ENCODE measurements at places on chromosomes 16 and 17.

DNA sequence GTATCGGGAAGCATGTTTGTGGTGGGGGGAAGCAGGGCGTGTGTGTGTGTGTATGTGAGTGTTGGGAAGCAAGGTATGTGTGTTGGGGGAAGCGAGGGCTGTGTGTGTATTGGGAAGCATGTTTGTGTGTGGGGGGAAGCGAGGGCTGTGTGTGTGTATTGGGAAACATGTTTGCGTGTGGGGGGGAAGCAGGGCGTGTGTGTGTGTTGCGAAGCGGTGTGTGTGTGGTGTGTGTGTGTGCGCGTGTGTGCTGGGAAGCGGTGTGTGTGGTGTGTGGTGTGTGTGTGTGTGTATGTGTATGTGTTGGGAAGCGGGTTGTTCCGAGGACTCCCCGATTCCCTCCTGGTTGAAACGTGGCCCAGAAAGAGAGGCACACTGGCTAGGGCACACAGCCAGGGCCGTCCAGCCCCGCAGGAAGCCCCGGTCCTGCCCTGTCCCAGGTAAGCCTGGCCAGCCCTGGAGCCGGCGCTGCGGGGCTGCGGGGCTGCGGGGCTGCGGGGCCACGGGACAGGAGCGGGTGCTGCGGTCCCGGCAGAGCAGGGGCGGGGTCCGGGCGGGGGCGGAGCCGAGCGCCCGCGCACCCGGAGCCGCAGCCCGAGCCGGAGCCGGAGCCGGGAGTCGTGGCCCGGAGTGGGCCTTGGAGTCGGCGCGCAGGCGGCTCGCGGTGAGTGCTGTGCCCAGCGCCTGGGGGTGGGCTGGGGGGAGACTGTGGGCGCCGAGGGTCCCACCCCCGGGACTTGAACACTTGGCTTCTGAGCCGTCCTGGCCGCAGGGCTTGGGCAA is at the start of gene NOD2:
TSS of gene NOD2 (plus strand) at position 608 of the 783 bp plus-strand sequence. CDS start 5,890 bp downstream, outside the sequence.
- DNase-seq, result no peak

DNA sequence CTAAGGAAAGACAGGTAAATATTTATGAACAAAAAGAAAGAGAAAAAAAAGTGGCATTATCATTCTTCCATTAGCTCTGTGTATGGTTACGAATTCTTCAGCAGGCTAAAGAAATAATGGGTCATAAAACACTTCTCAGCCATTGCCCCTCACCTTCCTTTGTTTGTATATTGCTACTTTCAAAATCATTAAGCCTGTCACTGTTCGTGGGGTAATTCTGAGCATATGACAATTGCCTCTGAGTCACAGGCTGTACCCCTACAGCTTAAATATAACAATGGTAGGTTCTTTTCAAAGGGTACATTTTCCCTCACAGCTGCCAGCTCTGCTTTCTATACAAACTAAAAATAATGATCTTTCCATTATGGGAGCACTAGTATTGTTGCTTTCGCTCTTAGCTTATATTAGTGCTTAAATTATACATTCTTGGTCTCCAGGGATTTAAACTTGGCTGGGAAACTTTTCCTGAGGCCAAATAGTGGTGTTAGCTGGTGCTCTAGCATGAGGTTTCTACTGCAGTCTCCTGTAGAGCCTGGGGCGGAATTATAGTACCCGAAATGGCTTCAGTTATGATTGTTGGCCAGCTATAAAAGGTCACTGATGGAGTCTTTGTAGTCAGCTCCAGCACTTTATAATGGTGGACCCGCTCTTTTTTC is 74.7 kb upstream of the CDH11 start:
- no peak for DNase-seq

DNA sequence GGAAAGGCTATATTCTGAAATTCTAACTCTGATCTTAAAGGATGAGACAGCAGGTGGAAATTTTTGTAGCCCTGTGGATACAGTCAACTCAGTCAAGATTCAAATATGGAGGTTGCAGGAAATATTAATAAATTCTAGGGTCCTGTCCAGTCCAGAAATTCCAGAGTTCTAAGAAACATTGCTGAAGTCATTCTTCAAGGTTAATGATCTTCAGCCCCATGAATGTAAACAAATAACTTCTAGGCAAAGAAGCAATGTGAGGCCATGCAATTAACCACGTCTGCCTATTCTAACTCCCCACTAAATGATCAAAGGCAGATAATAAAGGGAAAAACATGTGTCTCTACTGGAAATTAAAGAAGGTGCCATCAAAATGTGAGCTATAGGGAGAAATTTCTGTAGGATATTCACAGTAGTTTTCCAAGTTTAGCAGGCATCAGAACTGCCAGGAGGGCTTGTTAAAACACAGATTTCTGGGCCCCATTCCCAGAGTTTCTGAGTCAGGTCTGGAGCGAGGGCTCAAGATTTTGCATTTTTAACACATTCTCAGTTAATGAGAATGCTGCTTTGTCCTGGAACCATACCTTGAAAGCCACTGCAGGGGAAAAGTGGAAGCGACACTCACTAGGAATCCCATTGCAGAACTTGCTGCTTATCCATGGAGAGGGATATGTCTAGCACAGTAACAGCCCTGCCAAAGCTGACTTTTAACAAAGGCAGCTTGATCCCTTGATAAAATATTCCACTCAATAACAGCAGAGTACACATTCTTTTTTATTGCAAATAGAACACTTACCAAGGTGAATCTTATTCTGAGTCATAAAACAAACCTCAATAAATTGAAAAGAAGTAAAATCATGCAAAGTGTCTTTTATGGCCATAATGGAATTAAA is 61.8 kb downstream of the DNAH3 start:
- peak; percentile 47 for DNase-seq

DNA sequence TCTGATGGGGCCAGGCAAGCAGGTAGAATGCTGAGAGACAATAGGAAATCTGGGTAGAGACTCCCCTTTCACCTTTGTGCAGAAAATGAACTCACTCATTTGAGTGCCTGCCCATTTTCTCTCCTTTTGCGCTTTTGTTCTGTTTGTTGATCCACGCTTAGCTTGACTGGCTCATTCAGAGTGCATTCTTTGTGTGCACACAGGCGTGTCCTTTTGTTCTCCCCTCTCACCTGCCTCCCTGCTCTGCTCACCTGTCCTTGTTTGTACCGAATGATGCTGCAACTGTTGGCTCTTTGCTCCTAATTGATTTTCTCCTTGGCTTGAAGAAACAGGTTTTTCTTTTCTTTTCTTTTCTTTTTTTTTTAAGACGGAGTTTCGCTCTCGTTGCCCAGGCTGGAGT is 15.8 kb downstream of the PGS1 start:
- no peak for DNase-seq

DNA sequence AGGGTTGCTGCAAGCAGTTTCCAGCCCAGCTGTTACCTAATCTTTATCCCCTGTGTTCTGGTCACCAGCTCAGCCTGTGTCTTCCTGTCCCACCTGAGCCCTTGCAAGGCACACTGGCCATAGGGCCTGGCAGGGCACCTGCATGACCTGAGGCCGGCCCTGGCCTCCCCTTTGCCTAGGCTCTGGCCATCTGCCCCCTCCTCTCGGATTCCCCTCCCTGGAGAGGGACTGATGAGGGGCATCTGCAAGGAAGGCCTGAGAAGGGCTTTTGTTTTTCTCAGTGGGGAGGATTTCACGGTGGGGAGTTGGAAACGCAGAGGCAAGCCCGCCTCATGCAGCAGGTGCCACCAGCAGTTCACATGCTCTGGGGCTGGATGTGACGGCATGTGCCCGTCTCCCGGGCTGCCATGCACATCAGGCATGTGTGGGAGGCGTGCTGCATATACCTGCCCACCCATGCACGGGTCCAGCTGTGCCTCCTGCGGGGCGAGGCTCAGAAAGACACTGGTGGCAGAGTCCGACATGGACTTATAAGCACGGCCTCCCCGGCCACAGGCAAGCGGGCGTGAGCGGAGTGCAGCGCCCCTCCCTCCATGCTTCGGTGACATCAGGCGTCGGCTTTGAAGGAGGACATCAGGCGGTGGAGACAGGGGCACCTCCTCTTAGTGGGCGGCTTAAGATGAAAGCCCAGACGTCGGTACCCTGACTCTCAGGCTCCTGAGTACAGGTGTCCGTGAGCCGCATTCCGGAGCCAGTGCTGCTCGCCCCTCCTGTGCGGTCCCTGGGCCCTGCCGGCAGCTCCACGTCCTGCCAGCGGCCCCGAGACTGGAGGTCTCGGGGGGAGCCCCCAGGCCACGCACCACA is 16.5 kb downstream of the ASPSCR1 start:
- no peak for DNase-seq

DNA sequence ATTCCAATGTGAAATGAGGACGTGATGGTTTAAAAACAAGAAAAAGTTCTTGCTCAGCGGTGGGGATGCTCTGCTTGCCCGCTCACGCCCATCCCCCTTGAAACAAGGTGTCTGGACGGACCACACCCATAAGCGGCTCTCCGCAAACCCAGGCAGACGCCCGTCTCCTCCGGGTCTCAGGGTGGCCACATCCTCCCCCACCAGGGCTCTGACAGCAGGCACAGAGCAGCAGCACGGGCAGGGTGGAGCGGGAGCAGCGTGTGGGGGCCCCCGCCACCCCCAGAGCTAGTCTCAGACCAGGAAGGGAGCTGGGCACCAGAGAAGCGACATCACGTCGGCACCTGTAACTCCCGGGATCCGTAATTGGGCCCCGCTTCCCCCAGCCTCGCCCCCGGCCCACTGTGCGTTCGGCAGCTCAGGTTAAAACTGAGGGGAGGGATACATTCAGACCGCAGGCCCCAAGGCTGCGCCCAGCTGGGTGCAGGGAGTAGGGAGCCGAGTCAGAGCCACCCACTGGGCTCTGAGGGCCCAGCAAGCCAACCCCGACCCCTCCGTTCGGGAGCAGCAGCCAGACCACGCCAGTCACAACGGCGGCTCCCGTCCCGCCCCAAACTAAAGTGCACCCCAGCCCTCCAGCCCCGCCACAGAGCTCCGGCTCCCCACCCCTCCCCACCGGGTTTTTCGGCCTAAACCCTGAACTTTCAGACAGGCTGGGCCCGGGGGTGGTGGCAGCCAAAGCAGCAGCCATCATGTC is 22.0 kb downstream of the CLUH start:
- DNase-seq, result no peak

GRCh38 chr17:39092692-39093230 is 58.7 kb downstream of the PLXDC1 start:
- no peak for DNase-seq

- DNase-seq, result peak; percentile 41
Observed at GRCh38 chr17:75315541-75316243, 26.5 kb upstream of the SLC25A19 start.

GRCh38 chr17:72931163-72931562 is 161.3 kb downstream of the SLC39A11 start:
- DNase-seq, result no peak

DNA sequence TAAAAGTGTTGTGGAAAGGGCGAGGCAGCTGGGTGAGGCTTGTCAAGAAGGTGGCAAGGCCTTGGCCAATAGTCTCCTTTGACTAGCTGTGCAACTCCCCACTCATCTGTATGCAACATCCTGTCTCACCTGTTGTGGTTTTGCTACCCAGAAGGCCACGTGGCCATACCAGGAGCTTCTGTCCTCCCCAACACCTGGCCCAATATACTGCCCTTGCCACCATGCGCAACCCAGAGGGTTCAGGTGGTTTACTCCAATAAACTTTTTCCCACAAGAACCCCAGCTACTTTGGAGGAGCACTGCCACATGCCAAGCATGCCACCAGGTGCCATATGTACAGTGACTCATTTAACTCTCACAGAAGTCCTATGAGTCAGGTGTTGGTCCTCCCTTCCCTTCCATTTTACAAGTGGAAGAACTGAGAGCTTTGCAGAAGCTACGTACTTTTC is 10.2 kb downstream of the MYO19 start:
- DNase-seq, result peak; percentile 46

DNA sequence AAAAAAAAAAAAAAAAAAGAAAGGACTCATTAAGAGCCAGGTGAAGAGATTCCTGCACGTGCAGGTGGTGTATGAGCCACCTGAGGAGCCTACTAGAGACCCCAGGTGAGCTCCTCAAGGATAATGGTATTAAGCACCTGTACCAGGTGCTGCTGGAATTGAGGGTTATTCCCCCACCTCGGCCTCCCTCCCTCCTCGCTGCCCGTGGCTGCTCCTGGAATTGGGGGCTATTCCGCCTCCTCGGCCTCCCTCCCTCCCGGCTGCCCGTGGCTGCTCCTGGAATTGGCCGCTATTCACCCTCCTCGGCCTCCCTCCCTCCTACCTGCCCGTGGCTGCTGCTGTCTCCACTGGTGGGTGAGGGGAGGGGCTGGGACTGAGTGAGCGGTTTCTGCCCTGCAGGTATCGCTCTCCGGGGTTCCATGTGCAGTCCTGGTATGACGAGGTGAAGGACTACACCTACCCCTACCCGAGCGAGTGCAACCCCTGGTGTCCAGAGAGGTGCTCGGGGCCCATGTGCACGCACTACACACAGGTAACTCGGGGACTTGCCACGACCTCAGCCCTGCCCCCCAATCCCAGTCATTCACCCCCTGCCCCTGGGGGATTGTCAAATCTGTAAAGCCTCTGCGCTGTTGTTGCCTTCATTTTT is 29.3 kb downstream of the CRISPLD2 start:
- no peak for DNase-seq

GRCh38 chr17:27319541-27320221 is 25.8 kb downstream of the WSB1 start:
- peak; percentile 16 for DNase-seq

GRCh38 chr16:86219655-86220445 is 290.5 kb upstream of the FOXF1 start:
- no peak for DNase-seq

- DNase-seq, result peak; percentile 82
Observed at GRCh38 chr17:5237541-5238016, 2.9 kb upstream of the SCIMP start.

GRCh38 chr16:239948-240277 is 5.3 kb downstream of the FAM234A start:
- no peak for DNase-seq

- DNase-seq, result no peak
Observed at GRCh38 chr17:67594115-67594880, 123.4 kb upstream of the NOL11 start.

- DNase-seq, result no peak
Observed at GRCh38 chr16:19967963-19968362, 83.3 kb upstream of the GPRC5B start.

DNA sequence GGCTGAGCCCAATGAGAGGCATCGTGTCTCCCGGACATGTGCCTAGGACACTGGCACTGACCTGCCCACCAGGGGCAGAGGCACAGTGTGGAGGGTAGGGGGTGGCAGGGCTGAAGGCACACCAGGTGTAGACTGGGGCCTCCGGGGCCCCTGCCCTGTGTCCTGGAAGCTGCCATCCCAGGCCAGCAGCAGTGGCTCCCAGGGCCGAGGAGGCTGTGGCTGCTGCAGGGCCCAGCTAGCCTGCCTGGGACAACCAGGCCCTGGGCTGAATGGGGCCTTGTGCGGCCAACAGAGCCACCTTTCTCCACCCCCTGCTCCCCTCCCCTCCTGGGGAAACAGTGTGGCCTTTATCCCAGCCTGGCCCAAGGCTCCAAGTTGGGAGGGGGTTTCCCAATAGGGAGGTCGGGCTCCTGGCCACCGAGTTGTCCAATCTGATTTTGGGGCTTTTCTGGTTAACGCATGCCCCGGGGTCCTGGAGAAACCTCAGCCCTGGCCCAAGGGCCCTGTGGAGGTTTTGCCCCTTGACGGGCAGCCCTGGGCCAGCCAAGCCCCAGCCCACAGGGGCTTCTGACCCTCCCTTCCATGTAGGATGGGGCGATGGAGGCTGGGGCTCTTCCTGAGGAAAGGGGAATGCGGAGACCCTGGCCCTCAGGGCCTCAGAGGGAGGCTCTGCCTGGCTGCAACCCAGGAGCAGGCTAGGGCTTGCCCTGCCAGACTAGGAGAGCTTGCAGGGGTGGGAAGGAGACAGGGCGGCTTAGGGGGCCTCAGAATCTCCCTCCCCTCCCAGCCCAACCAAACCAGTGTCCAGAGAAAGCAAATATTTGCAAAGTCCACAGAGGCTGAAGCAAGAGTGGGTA is 4.2 kb downstream of the MTSS2 start:
- no peak for DNase-seq
